ENCODE measurements at places on chromosomes 12 and 14.

DNA sequence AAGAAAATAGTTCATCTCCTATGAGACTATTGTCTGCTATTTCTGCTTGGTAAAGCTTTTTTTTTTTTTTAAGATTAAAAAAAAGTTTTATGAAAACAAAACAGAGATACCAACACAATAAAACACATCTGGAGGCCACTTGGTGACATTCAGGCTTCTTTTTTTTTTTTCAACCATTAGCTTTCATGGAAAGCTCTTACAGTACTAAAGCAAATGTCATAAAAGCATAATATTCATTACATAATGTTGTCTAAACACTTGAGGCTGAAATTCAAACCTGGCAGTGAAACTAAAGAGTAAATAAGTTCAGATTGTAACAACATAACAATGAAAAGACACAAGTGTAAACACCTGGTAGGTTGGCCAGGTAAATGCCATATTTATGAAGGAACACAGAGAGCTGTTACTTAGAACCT, 14.7 kb downstream of the PRICKLE1 start:
- no peak for DNase-seq

DNA sequence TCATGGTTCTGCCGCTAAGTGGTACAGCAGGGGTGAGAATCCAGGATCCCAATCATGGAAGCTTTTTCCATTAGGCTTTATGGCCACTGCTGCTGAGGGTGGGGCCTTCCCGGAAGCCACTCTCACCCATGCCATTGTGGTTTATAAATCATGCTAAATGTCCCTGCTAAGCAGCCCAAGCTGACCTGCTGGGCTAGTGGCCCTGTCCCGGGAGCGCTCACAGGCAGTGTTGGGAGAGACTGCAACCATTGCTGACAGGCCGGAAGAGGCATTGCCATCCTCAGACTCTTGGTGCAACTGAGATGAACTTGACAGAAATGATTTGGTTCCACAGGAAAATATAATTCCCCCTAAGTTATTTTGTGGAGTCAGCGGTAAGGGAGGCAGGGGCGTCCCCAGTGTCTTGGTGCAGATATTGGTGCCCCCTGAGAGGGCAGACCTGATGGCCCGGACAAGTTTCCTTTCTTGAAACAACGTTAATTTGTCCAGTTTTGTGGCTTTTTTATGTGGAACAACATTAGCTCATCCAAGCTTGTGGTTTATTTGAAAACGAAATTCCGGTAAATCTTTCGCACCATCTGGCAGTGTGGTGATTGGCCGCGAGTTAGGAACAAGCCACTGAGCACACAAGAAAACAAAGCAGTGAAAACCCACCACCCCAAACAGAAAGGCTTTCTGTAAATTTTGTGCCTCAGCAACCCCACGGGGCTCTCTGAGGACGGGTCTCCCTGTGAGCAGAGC, 82.3 kb downstream of the SSPN start:
- DNase-seq = no peak

- DNase-seq = no peak
Measured at GRCh38 chr12:83388551-83388950, 701.8 kb downstream of the TMTC2 start.

DNA sequence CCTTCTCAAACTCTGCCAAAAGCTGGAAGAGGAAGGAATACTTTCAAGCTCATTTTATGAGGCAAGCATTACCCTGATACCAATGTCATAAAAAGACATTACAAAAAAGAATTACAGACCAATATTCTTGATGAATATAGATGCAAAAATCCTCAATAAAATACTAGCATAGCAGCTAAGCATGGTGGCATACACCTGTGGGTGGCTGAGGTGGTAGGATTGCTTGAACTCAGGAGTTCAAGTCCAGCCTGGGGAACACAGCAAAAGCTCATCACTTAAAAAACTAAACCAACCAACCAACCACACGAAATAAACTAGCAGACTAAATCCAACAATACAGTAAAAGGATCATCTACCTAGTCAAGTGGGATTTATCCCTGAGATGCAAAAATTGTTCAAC, 29.6 kb downstream of the A2M start:
- DNase-seq = no peak

DNA sequence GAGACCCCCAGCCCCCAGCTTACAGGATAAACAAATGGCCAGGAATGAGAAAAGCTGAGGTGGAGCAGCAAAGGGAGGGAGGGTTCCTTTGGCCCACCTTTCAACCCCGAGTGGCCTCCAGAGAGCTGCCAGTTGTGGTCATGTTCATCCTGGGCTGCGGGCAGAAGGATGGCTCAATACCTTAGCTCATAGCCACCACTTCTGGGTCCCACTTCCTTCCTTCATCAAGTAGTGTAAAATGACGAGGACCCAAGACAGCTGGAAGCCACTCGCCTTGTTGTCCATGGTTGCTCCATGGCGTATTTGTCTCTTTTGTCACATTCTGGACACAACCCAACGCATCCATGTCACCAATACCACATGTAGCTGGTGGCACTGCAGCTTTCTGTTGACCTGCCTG, 24.2 kb downstream of the CRACR2A start:
- DNase-seq = no peak

GRCh38 chr14:48435221-48435620, 759.8 kb upstream of the MDGA2 start:
- no peak for DNase-seq

DNA sequence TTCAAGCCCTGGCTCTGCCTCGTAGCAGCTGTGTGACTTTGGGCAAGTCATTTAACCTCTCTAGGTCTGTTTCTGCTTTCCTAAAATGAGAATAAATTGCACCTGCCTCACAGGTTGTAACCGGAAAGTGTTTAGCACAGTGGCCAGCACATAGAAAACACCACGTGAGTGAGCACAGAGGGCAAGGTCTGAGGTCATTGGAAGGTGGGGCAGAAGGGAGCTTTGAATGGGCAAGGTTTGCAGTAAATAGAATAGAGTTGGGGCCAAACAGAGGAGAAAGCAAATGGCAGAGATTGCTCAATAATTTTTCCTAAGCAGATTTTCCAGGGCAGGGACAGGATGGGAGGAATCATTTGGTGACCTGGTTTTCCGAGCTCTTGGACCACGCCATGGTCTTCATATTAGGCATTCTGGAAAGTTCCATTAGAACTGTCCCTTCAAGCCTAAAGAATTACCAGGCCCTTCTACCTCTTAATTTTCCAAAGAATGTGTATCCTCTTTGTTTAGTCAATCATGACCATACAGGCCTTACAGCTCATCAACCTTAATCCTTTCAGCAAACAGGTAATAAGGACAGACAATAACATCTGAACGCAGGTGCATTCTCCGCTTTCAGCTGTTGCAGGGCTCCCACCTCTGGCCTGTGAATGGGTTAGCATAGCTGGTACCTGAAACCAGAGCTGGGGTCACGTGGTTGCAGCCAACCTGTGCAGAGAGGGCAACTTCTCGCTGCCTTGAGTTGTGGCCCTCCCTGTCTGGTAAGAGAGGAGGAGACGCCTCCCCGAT, 53.8 kb downstream of the VWF start:
- DNase-seq = no peak

GRCh38 chr12:85642288-85642687, 193.9 kb downstream of the RASSF9 start:
- DNase-seq = no peak

DNA sequence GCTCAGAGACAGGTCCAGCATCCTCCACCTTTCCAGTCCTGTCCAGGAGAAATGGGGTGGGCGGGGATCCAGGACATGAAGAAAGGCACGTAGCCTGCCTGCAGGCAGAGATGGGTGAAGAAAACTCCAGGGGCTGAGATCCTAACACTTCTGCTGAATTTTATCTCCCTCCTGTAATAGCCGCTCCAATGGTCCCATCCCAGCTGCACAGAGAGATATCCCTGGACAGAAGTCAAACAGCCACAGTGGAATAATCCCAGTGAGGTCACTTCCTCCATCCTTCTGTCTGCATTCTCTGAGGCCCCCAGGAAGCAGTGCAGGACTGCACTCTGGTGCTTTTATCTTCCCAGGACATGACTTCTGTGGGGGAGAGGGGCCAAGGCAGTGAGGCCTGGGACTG, 26.3 kb downstream of the KRT18 start:
- DNase-seq = no peak

- no peak for DNase-seq
Measured at GRCh38 chr14:60488175-60488574, 2.3 kb upstream of the C14orf39 start.

GRCh38 chr12:131060011-131060703, 106.5 kb downstream of the ADGRD1 start:
- no peak for DNase-seq

- DNase-seq = no peak
Measured at GRCh38 chr12:114269153-114269552, 136.8 kb downstream of the TBX5 start.

- no peak for DNase-seq
Measured at GRCh38 chr14:70902184-70902583, 5.1 kb upstream of the PCNX1 start.

- DNase-seq = no peak
Measured at GRCh38 chr12:9027161-9028059, 38.1 kb downstream of the KLRG1 start.

GRCh38 chr12:105109465-105110212, 2.1 kb downstream of the WASHC4 start:
- DNase-seq = no peak

- DNase-seq = no peak
Measured at GRCh38 chr12:7444076-7444475, at the start of gene CD163L1. CD163L1 (minus strand) TSS chr12:7444153; CDS start chr12:7444127, 26 bp downstream.

DNA sequence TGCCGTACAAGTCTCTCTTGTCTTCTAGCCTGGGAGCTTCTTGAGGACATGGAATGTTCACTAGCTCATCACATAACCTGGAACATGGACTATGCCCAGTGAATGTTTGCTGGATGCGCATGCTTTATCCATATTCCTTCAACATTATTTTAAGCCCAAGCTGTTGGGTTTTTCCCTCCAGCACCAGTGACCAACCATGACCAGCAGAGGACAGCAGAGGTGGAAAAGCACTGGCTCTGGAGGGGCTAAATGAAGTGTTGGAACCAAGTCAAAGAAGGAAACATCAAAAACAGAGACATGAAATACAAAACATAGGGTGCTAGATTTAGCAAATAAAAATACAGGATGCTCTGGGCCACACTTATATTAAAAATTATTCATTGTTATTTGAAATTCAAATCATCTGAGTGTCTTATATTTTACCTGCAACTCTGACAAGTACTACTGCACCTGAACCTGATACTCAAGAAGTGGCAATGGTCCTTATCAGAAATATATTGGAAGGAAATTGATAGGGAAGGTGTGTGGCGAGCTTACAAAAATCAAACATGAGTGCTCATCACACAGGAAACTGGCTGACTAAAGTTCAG, 23.1 kb upstream of the HELB start:
- DNase-seq = peak; percentile 1

DNA sequence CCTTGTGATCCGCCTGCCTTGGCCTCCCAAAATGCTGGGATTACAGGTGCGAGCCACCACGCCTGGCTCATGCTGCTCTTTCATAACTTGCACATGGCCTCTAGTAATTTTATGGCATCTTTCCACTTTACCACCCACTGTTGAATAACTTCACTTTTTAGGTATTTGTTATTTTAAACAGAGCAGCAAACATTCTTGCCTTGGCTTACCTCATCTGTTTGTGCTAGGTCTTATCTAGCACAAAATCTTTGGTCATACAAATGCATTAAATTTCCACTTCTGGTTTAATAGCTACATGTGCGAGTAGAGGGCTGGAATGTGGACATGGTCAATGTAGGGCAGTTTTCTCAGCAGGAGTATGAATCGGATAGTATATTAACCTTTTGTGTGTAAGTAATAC, 38.8 kb upstream of the ATF7IP start:
- no peak for DNase-seq

DNA sequence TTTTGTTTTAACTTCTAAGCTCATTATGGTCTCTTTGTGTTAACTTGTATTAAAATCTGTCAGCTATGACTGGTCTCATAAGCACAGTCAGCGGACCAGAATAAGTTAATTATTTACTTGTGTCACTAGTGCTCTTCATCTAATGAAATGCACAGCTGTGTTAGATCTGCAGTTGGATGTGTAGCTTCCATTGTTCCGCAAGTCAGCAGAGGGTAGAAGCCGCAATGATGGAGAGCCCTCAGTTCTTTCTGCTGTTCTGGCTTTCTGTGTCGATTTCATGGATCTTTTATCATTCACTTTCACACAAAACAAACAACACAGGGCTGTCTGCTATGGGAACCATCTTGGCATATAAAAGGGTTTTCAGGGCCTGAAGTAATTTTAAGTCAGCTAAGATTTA, 89.3 kb upstream of the RFX4 start:
- peak; percentile 1 for DNase-seq

Data from substantia nigra (tissue), 51 donors.